ENCODE measurements at places on chromosomes 5 and 9. TPM values are rescaled to one million over a fixed set of nuclear protein-coding genes. Genes with fewer than 3 reads are reported as not detected.
A peak's percentile ranks its signal among the peaks of the same experiment; 100 is the strongest.

GRCh38 chr5:170289121-170289520, 8.5 kb downstream of the LCP2 start:
- no peak for DNase-seq

DNA sequence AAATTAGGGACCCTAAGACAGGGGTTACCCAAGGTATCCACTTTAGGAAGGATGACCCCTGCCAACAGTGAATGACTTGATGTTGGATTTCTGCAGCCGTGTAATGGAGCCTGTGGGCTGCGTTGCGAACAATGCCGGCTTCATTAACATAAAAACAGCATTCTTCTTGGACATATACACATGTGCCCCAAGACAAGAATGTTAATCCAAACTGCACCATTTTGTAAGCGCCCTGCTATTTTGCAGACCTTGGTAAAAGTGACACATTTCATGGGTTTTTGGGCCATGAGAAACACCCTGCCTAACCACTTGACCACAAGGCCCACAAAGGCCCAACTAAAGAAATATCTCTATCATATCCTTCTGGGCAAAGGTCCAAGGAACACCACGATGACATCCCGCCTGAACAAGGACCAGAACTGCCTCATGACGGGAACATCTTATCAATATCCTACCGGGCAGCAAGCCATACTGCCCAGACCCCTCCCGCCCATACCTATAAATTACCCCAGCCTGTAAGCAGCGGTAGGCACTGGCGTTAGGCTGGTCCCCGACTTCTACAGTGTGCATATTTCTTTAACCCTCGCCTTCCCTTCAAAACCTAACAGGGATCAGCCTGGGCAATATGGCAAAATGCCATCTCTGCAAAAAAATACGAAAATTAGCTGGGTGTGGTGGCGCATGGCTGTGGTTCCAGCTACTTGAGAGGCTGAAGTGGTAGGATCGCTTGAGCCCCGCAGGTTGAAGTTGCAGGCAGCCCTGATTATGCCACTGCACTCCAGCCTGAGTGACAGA, 9.7 kb upstream of the PDCD1LG2 start:
- DNase-seq = peak; percentile 68

DNA sequence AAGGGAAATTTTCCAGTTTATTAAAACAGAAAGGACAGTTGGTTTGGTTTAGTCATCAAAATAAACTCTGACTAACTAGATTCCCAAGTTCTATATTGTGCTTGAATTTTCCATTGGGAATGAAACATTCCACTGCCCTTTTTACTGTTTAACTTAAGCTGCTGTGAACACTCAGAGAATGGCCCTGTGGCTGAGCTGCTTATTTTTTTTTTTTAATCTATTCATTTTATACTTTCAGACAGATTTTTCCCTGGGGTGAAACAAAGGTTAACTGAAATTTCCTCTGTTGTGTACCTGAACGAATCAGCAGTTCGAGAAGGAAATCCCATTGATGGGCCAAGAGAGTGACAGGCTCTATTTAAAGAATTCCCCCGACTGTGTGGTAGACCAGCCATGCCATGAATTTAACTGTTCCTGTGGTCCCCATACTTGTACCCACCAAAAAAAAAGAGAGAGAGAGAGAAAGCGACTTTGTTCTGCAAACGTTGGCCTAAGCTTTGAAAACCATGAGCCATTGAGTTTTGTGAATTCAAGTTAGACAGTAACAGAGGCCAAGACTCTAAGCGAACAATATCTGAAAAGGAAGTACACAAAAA, 138.7 kb upstream of the GRHPR start:
- no peak for DNase-seq

DNA sequence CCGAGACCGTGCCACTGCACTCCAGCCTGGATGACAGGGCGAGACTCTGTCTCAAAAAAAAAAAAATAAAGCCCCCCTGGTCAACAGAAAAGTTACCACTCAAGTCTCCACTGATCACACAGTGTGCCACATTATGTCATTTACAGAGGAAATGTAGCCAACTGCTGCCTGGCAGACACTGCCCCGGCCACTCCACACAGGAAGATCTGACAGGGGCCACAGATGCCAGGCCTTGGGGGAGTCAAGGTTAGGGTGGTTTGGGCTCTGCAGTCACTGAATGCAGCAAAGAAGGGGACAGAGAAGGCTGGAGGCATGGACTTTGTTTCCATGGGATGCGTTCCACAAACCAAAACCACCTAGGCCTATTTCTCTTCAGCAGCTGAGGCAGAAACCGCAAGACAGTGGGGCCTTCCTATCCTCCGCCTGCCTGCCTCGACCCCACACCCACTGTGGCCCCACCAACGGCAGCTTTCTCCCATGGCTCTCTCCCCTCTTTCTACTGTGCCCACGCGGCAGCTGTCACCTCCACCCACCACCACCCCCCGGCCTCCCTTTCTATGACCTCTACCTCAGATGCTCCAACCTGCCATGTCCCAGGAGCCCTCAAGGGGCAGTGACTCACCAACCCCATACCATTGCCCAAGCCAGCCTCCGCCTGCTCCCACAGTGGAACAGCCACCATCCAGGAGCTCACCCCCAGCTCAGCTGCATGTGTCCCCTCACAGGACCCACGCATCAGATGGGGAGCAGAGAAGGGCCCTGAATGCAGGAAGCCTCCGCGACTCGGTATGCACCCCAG, 12.4 kb downstream of the IPPK start:
- DNase-seq = no peak

- DNase-seq = no peak
Measured at GRCh38 chr5:83937837-83938236, 217.2 kb upstream of the HAPLN1 start.

DNA sequence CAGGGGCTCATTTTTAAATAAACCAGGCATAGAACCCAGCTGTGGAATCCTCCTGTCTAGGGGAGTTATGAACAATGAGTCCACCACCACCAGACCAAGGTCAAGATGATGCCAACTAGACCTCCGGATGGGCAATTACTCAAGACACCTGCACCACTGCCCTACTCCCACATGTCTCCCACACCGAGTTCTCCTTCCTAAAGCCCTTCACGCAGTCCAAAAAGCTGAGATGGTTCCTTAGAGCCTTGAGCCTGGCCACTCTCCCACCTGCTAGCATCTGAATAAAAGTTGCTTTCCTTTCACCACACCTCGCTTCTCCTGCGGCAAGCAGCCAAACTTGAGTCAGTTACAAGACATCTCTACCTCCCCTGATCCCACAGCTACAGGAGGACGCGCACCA, 15.4 kb upstream of the PPP1R26 start:
- no peak for DNase-seq

GRCh38 chr5:122073018-122073417, 5.0 kb downstream of the LOX start:
- no peak for DNase-seq

DNA sequence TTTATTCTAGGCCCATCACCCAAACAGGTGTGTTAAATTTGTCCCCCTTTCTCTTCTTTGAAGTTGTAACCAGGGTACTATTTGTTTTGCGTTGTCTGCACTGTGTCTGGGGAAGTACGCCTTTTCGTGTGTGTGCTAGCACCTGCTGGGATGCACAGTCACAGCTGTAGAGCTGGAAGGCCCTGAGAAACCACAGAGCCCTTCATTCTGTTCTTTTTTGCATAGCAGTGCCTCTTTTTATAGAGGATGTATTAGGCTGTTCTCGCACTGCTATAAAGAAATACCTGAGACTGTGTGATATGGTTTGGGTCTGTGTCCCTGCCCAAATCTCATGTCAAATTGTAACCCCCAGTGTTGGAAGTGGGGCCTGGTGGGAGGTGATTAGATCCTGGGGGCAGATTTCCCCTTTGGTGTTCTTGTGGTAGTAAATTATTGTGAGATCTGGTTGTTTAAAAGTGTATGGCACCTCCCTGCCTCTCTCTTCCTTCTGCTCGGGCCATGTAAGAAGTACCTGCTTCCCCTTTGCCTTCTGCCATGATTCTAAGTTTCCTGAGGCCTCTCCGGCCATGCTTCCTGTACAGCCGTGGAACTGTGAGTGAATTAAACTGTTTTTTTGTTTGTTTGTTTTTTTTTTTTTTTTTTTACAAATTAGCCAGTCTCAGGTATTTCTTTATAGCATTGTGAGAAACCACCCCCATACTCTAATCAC, 14.0 kb downstream of the SEC61B start:
- no peak for DNase-seq

GRCh38 chr5:96148376-96148775, 186.7 kb upstream of the ELL2 start:
- no peak for DNase-seq

DNA sequence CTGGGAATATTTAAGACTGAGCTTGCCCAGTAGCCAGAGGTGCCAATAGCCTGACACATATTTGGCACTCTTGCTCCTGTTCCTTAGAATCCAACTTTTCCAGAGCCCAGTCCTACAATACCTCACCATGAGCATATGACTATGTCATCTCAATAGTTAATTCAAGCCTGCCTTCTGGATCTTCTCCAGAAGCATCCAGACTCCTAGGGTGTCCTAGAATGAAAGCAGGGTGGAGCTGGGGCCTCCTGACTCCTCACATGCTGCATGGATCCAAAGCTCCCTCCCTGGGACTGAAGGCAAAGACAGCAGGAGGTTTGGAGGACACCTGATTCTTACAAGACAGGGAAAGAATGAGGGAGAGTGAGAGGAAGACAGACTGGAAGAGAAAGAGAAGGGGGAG, 37.9 kb downstream of the SH3TC2 start:
- DNase-seq = no peak

GRCh38 chr5:1161108-1161832, 40.1 kb upstream of the SLC6A19 start:
- no peak for DNase-seq

DNA sequence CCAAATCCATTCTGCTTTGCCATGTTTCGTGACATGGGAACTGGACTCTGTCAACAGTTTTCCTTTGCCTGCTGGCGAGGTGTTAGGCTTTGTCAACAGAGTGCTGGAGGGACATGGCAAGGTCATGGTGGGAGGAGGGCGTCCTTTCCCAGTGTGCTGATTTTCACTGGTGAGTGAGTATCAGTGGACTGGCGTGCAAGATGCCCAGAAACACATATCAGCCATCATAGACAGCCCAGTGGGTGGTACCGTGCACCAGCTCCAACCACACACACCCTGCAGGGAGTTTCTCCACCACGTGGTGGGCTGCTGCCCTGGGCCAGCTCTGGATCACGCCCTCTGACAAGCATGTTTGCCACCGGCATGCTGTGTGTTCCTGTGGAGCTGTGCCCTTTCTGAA, 50.0 kb upstream of the ABL1 start:
- DNase-seq = no peak

- DNase-seq = no peak
Measured at GRCh38 chr5:150213530-150213929, 23.7 kb downstream of the SLC6A7 start.

- DNase-seq = no peak
Measured at GRCh38 chr5:146794326-146795029, 84.1 kb downstream of the PPP2R2B start.

DNA sequence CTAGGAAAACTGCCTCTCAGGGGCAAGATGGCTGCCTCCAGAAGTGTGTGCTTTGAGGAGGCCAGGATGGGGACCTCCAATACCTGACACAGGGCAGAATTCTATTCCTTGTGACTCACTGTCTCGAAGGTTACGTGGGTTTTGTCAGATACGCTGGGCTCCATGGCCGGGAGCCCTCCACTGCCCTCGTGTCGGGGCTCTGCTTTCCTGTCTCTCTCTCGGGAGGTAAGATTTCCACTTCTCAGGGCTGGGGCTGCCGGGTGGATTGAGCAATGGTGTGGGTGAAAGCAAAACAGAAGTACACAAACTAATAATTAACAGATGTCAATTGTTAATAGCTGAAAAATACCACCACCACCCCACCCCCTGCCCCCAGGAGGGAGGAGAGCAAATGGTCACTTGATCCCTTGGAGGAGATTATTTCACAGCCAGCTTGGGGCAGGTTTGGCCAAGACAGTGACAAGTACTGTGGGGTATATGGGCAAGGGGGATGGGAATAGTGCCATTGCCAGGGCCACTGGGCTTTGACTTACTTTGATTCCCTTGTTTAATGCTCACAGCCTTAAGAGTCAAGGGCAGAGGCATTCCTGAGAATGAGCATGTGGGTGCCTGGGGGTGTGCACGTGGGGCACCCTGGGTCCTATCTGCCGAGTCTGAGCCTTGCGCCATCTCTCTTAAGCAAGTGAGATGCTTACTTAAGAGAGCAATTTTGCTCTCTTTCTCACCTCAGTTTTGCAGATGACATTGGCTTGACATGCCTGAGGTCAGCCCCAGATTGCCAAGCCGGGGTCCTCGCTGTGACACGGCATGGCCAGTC, 28.8 kb upstream of the DAB2IP start:
- DNase-seq = no peak

GRCh38 chr5:23012842-23013241, 159.7 kb upstream of the CDH12 start:
- no peak for DNase-seq

GRCh38 chr5:34608368-34608767, 47.8 kb upstream of the RAI14 start:
- no peak for DNase-seq

GRCh38 chr5:143717400-143717799, 94.6 kb upstream of the HMHB1 start:
- peak; percentile 2 for DNase-seq

GRCh38 chr5:871596-872298, 20.9 kb downstream of the BRD9 start:
- DNase-seq = no peak

DNA sequence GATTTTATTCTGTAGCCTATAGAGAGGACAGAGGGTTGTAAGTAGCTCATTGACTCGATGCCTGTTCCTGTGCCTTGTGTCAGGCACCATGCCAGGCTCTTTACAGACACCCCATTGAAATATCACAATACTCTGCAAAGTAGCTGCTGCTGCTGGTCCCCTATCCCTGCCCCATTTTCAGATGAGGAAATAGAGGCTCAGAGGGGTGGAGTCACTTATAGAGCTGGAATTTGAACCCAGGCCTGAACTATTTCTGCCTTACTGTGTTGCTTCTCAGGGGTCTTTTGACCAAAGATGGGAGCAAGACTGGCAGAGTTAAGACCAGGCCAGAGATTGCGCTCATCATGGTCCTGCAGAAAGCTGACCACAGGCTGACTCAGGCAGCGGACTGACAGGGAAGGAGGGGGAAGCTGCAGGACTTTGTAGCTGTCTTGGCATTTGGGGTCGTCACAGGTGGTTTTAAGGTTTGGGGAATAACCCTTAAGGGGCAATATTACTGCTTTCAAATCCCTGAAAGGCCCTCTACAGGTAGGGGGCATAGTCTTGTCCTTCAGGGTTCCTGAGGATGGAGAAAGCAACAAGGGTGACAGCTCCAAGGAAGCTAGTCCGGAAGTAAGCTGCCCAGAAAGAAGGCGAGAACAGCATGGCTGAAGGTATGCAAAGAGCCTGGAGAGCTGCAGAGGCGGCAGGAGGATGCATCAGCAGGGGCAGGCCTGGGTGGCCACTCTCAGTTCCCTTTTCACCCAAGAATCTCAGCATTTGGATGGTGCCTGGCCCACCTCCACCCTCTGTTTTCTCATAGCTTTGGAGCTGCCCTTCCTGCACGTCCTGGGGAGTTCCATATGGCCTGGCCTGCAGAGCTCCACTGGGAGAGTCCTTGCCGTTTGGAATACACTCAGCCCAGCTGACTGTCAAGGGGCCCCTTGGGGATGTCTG, 18.3 kb upstream of the NDST1 start:
- no peak for DNase-seq

- DNase-seq = peak; percentile 45
Measured at GRCh38 chr5:109690975-109691574, 1.3 kb downstream of the MAN2A1 start.

The LRRC19 gene
- not detected for total RNA-seq

The GADD45G gene
- total RNA-seq = 0.35 TPM

The ANKRD20A1 gene
- total RNA-seq = 0.58 TPM

The HK3 gene
- total RNA-seq = not detected
